ENCODE measurements at places on chromosomes 1 and 21. TPM values are rescaled to one million over a fixed set of nuclear protein-coding genes. Genes with fewer than 3 reads are reported as not detected.

The AIRE gene
- total RNA-seq = not detected

The MAP10 gene
- 1.5 TPM for total RNA-seq

DNA sequence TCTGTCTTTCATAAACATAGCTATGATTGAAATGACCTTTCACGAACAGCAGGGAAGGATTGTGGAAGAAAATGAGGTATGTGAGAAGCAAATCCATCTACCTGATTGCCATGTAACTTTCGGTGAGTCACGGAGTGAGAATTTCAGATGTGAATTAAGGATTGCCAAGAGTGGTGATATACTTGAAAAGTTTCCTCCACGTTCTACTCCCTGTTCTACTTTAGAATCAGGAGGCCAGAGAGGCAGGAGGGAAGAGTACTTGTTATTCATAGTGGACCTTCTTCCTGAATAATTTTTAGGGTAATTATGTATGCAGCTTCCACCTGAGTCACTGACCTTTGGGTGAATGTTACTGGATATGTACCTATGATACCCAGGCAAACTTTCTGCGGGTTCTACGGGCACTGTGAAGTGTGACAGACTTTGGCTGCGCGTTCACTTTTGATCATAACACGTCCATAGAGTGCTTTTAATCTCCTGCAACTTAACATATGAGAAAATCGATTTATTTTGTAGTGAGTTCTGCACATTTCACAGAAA, 2.6 kb upstream of the KCNE1 start:
- no peak for DNase-seq

GRCh38 chr1:66628926-66629325, 95.0 kb downstream of the SGIP1 start:
- no peak for DNase-seq

- DNase-seq = no peak
Measured at GRCh38 chr1:99538618-99538956, 107.3 kb upstream of the PALMD start.

DNA sequence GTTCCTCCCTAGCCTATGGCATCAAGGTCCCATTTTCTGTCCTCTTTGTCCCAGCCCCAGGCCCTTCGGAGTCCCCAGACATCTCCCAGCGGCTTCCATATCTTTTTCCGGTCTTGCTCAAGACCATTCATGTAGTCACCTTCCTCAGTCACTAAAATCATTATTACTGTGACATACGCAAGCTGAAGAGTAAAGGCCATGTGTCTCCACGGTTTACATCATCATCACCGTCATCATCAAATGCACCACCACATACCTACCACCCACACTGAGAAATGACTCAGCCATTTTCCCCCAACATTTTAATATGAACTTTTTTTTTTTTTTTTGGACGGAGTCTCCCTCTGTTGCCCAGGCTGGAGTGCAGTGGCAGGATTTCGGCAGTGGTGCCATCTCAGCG, 43.4 kb downstream of the FHAD1 start:
- DNase-seq = no peak
